ENCODE measurements at places on chromosomes 2 and 18.
A peak's percentile ranks its signal among the peaks of the same experiment; 100 is the strongest.

GRCh38 chr18:14189858-14190257, 57.6 kb upstream of the ZNF519 start:
- DNase-seq, result no peak

GRCh38 chr2:1625281-1626001, 118.9 kb downstream of the PXDN start:
- DNase-seq, result no peak

DNA sequence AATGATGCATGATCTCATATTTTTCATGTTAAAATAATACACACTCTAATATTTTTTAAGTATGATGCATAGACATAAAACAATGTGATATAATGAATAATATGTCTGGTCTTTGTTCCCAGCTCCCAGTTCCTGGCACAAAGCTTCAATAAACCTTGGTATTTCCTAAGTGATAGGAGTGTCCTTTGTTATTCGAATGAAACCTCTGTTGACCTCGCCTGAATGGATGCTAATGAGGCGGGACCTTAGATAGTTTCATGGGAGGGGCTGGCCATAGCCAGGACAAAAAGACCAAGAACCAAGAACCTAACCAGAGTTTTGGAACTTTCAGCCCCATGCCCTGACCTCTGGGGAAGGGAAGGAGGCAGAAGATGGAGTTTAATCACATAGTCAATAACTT, 257.7 kb upstream of the COPS8 start:
- DNase-seq, result no peak

GRCh38 chr2:200306931-200307723, 634 bp downstream of the SPATS2L start:
- DNase-seq, result peak; percentile 72

GRCh38 chr2:56015711-56016115, 92.1 kb upstream of the EFEMP1 start:
- no peak for DNase-seq

- DNase-seq, result no peak
These were observed 95.0 kb upstream of the TACR1 start for GRCh38 chr2:75294362-75294761.

- DNase-seq, result no peak
These were observed 303.5 kb upstream of the ACVR2A start for GRCh38 chr2:147541314-147541713.

DNA sequence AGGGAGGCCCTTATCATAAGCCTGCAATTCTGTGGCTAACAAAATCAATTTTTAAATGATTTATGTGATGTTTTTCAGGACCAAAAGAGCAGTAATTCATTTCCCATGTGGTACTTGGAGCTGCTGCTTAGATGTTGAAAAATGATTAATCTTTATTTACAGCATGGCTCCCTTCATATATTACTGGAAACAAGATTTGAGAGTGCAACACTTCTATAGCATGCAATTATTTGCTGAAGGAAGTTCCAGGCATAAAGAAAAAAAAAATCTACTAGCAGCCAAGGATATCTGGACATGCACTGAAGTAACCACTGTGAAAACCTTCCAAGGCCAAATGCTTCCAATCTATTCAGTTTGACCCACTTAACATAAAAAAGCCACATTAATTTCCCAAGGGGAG, 186.3 kb downstream of the SLC8A1 start:
- no peak for DNase-seq

DNA sequence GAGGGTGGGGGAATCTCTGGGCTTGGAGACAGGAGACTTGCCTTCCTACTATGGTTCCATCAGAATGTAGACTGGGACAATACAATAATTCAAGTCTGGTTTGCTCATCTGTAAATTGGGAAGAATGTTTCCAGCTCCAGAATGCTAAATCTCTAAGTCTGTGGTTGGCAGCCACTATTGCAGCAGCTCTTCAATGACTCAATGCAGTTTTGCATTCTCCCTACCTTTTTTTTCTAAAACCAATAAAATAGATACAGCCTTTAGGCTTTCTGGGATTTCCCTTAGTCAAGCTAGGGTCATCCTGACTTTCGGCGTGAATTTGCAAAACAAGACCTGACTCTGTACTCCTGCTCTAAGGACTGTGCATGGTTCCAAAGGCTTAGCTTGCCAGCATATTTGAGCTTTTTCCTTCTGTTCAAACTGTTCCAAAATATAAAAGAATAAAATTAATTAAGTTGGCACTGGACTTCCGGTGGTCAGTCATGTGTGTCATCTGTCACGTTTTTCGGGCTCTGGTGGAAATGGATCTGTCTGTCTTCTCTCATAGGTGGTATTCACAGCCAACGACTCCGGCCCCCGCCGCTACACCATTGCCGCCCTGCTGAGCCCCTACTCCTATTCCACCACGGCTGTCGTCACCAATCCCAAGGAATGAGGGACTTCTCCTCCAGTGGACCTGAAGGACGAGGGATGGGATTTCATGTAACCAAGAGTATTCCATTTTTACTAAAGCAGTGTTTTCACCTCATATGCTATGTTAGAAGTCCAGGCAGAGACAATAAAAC, 6.5 kb downstream of the TTR start:
- DNase-seq, result no peak

DNA sequence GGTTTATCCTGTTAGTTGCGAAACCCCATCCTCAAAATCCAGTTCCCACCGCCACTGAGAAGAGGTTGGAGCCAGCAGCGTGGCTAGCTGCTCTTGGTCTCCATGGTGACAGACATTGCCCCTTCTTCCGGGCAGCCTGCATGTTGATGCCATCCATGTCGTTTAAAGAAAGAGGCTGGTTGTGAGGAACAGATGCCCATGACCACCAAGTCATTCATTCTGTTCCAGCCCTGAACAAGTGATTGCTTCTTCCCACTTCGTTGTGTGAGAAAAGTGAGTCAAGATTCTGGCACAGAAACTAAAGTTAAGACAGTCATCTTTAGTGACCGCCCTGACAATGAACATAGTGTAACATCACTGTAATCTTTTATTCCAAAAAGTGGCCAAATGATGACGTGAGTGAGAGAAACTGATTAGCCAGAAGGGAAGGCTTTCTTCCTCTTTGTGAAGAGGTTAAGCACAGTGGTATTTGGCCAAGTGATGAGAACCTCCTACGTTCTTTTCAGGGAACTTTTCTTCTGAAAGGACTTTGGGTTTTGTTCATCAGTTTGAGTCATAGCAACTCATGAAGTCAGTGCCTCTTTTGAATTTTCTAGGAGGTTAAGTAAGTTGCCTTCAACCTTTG, 272.5 kb downstream of the GALR1 start:
- no peak for DNase-seq

Data from Right ventricle myocardium inferior (tissue), 1 donor.